Thyroid gland (tissue), 4 donors: ENCODE measurements at places on chromosomes 4 and X. TPM values are rescaled to one million over a fixed set of nuclear protein-coding genes. Genes with fewer than 3 reads are reported as not detected.
A peak's percentile ranks its signal among the peaks of the same experiment; 100 is the strongest.

DNA sequence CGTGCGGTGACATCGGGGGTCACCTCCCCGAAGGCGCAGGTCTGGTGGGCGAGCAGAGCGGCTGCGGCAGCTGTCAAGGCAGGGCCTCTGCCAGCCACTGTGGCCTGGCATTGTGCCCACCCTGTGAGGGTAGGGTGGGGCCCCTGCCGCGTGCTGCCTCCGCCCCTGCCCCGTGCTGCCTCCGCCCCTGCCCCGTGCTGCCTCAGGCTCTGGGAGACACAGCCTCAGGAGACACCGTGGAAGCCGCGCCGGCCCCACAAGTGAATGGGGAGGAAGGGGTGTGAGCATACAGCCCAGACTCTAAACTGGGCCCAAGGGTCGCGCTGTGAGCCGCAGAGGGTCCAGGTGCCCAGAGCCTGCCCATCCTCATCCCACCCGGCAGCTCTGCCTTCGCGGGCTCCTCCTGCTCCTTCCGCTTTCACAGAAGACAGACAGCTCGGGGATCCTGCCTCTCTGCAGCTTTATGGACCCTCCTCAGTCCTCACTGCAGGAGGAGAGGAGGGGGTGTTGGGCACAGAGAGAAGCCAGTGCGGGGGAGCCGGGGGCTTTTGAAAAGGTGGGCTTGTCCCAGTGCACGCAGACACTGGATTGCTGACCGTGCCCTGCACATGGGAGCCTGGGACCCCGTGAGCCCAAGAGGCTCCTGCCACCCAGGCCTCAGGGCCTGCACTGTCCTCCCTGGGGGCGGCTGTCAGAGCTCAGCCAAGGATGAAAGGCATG is 27.4 kb downstream of the PCGF3 start:
- H3K4me1 ChIP-seq = no peaks in the 10 kb centered on the region
- no peak for DNase-seq
- no peak overlapping the region for H3K27ac ChIP-seq
- H3K4me3 ChIP-seq = no peak overlapping the region
- peaks cover 55% of the 10 kb centered on the region for H3K36me3 ChIP-seq

GRCh38 chr4:73761856-73762255 is 21.5 kb downstream of the CXCL8 start:
- H3K27me3 ChIP-seq = no peaks in the 10 kb centered on the region
- DNase-seq = no peak
- no peaks in the 10 kb centered on the region for H3K36me3 ChIP-seq

- no peaks in the 10 kb centered on the region for H3K4me1 ChIP-seq
- H3K36me3 ChIP-seq = no peaks in the 10 kb centered on the region
- no peaks in the 10 kb centered on the region for H3K27me3 ChIP-seq
- no peak for DNase-seq
- no peak overlapping the region for H3K4me3 ChIP-seq
Measured at GRCh38 chr4:72006586-72006985, 25.2 kb upstream of the NPFFR2 start.

DNA sequence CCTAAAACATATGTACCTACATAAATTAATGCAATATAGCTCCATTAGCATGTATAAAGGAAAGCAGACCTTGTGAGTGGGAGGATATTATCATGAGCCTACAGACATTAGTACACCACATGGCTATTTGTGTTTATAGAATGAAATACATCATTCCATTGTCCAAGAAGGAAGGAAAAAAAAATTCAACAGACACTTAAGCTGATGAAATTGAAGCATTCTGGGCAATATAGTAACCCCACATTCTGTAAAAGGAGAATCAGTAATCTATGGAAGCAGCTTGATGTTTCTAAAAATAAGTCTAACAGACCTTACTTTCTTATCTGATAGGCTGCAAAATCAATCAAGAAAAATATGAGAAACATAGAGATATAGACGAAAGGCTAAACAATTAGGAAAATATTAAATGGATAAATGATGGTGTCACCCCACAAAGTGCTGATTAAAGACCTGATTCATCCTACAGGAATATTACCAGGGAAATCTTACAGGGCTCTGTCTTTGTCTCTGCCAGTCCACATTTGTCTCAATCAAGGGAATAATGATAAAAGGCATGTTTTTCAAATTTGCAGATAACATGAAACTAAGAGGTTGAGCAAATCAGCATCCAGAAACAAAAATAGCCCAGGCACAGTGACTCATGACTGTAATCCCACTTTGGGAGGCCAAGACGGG is 76.8 kb downstream of the COMMD8 start:
- H3K36me3 ChIP-seq = no peaks in the 10 kb centered on the region
- H3K27me3 ChIP-seq = no peaks in the 10 kb centered on the region
- DNase-seq = no peak
- H3K4me1 ChIP-seq = no peaks in the 10 kb centered on the region
- H3K27ac ChIP-seq = no peak overlapping the region

GRCh38 chrX:3514996-3515395 is 168.5 kb upstream of the MXRA5 start:
- H3K4me3 ChIP-seq = no peak overlapping the region
- H3K27ac ChIP-seq = no peak overlapping the region
- no peaks in the 10 kb centered on the region for H3K36me3 ChIP-seq
- H3K4me1 ChIP-seq = no peaks in the 10 kb centered on the region
- DNase-seq = no peak

GRCh38 chr4:67207941-67208441 is 337.3 kb downstream of the CENPC start:
- H3K27me3 ChIP-seq = no peaks in the 10 kb centered on the region
- no peak overlapping the region for H3K4me3 ChIP-seq
- no peak overlapping the region for H3K27ac ChIP-seq
- H3K4me1 ChIP-seq = no peaks in the 10 kb centered on the region
- no peak for DNase-seq

- H3K27ac ChIP-seq = no peak overlapping the region
- H3K27me3 ChIP-seq = no peaks in the 10 kb centered on the region
- H3K4me1 ChIP-seq = no peaks in the 10 kb centered on the region
- DNase-seq = no peak
Measured at GRCh38 chrX:131762802-131763234, 218.9 kb downstream of the OR13H1 start.

GRCh38 chr4:35464964-35465528 is 779.3 kb downstream of the ARAP2 start:
- no peaks in the 10 kb centered on the region for H3K27me3 ChIP-seq
- no peaks in the 10 kb centered on the region for H3K36me3 ChIP-seq
- H3K4me1 ChIP-seq = no peaks in the 10 kb centered on the region
- no peak for DNase-seq

DNA sequence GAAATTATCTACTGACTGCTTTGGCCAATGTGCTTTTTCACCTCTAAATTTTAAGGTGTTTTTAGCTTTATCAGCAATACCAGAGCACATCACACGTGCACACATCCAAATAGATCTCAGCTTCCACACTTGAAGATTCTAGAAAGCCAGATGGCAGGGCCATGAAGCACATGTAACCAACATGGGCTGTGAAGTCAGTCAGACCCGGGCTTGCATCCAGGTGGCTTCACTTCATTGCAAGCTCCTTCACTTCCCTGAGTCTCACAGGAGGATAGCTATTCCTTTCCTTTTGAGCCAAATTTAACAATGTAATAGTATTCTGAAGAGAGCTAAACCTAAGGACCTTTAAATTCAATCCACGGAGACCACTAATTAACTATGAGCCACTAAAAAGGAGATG is 86.5 kb downstream of the SH3RF1 start:
- H3K4me1 ChIP-seq = peaks cover 57% of the 10 kb centered on the region
- H3K36me3 ChIP-seq = no peaks in the 10 kb centered on the region
- H3K27me3 ChIP-seq = no peaks in the 10 kb centered on the region
- H3K4me3 ChIP-seq = no peak overlapping the region

DNA sequence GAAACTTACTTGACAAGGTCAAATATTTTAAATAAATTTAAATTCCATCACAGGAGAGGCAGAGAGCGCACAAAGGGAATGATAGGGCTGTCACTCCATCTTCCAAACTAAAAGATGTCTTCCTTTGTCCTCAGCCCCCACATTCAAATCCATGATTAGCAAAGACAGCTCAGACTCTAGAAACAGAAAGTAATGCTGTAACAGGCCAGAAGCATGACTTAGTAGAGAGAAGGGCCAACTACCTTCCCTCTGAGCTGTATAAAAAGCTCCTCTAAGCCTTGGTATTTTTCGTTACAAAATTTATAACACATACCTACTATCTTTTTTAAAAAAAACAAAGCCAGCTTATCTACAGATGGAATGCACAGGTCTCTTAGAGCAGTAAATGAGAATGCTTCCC is 207.4 kb downstream of the MAPK10 start:
- H3K4me1 ChIP-seq = no peaks in the 10 kb centered on the region
- no peaks in the 10 kb centered on the region for H3K36me3 ChIP-seq
- no peaks in the 10 kb centered on the region for H3K27me3 ChIP-seq

GRCh38 chr4:52956691-52957090 is 94.6 kb downstream of the RASL11B start:
- H3K27ac ChIP-seq = no peak overlapping the region
- no peak for DNase-seq
- no peaks in the 10 kb centered on the region for H3K4me1 ChIP-seq

DNA sequence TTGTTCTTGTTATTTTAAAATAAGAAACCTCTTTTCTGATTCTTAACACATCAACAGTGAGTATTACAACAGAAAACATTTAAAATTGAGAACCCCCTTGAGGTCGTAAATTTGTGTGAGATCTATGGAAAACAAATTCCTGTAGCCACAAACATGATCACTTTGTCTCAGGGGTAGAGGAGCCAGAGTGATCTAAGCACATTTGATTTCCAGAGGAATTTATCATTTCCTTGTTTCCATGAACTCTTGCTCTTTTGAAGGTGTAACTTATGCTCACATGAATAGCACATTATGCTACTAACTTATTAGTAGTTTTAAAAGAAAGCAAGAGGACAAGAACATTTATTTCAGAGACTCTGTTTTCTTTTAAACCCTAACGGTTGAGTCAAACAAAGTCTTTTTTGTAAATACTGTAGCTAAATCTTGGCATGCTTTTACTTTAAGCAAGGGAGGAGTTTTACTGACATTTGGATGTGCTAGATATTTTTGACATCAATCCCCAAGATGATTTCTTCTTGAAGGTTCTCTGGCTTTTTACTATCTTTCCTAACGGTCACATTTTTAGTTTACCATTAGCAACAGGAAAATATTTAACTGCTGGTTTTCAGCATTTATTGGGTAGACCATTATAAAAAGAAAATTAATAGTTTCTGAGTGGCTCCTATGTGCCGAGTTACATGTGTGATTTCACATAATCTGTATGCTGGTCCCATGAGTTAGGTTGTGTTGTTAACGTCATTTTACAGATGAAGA is 27.9 kb upstream of the ZCCHC12 start:
- H3K4me3 ChIP-seq = no peak overlapping the region
- no peaks in the 10 kb centered on the region for H3K27me3 ChIP-seq
- H3K36me3 ChIP-seq = no peaks in the 10 kb centered on the region
- H3K27ac ChIP-seq = no peak overlapping the region
- DNase-seq = no peak

DNA sequence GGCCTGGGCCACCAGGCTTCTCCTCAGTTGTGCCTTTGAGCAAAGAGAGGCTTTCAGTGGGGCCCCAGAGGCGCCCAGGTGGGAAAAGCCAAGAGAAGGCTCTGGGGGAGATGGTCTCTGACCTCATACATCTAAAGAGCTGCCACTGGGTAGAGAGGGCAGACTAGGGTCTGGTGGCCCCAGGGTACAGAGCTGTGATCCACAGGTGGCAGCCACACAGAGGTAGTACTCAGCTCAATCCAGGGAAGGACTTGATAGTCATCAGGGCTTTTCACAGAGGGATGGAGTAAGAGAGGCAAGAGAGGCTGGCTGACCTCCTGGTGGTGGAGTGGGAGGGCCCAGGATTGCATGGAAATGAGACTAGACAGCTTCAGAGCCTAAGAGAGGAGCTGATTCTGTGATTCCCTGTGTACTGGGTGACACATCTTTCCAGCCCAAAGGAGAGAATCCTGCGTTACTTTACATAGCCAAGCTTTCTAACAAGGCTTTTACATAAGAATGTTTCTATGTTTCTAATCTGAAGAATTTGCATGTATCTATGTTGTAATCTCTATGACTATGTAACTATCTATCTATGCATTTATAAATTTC is 53.2 kb upstream of the PJA1 start:
- H3K4me1 ChIP-seq = peaks cover 7% of the 10 kb centered on the region
- no peaks in the 10 kb centered on the region for H3K27me3 ChIP-seq
- no peaks in the 10 kb centered on the region for H3K36me3 ChIP-seq
- DNase-seq = no peak

GRCh38 chrX:49183701-49184281 is 2.4 kb downstream of the PRICKLE3 start:
- H3K36me3 ChIP-seq = peaks cover 4% of the 10 kb centered on the region
- no peak overlapping the region for H3K27ac ChIP-seq
- no peaks in the 10 kb centered on the region for H3K4me1 ChIP-seq

- DNase-seq = no peak
- no peak overlapping the region for H3K4me3 ChIP-seq
- H3K27ac ChIP-seq = no peak overlapping the region
- H3K27me3 ChIP-seq = no peaks in the 10 kb centered on the region
- no peaks in the 10 kb centered on the region for H3K4me1 ChIP-seq
Measured at GRCh38 chr4:189228726-189229125, 711.9 kb upstream of the FRG1 start.

DNA sequence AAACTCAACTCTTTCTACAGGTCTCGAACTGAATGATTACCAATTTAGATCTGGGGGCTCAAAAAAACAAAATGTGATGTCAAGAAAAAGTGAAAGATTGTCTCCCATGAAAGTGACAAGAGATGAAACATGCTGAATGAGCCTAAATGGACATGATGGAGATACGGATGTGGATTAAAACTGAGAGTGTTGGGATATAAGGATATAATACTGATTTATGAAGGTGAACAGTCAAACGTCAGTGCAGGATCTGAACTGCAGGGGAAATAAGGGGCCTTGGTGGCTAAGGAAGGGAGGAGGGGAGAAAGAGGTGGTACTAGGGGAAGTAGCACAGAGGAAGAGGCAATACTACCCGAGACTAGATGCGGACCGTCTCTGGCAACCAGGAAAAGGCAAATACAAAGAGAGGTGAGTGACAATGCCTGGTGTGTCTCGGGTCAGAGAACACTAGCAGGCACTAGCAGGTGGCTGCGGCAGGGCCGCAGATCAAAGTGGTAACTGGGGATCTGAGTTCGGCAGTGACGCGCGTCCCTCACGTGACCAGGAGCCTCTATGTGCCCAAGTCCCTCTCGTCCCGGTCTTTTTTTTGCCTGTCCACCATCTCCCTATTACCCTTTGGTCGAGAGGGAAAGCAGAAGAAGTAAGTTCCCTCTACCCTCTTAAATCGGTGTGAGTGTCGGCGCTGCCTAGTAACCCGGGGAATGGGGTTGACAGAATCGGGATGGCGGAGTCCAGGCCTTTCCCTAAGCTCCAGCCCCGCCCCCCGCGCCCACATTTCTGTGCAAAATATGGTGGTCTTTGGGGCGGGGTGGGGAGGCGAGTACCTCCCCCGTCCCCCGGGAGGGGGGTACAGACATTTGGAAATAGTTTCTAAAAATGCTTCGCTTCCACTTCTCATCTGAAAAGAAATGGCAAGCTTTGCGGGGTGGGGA is at the start of gene TCEAL1:
TSS of gene TCEAL1 (plus strand) at position 590 of the 932 bp plus-strand sequence. CDS start 942 bp downstream, outside the sequence.
- no peaks in the 10 kb centered on the region for H3K36me3 ChIP-seq
- no peak within 1 kb of the TSS for H3K4me3 ChIP-seq
- DNase-seq = peak; percentile 64
- peak within 1 kb of the TSS; percentile 95 for H3K27ac ChIP-seq
- no peaks in the 10 kb centered on the region for H3K27me3 ChIP-seq

Gene CFAP97
- 44.5 TPM for total RNA-seq

Gene LUZP4
- not detected for total RNA-seq

Gene MAGEA2
- not detected for total RNA-seq

Gene F8A3
- 32.8 TPM for total RNA-seq

Gene SPRY1
- total RNA-seq = 142 TPM

Gene CSN1S1
- not detected for total RNA-seq
